ENCODE measurements at places on chromosomes 3 and 15.

DNA sequence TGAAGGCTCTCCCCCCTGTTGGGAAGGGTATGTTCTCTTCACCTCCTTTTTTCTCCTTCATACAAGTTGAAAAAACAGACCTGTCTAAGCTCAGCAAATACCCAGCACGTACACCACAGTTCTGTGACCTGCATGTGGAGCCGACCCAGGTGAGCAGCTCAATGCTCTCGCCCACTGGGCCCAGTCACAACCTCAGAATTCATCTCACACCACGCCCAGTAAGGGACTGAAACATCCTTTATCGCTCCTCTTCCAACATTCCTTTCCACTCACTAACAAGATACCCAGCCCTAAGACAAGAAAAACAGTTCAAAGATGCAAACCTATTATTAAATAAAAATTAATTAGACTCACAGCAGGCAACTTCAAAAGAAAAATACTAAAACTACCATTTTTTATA lies 68.9 kb downstream of the FOXP1 start:
- no peak for DNase-seq

GRCh38 chr15:35755237-35755802 lies 209.4 kb upstream of the DPH6 start:
- no peak for DNase-seq

DNA sequence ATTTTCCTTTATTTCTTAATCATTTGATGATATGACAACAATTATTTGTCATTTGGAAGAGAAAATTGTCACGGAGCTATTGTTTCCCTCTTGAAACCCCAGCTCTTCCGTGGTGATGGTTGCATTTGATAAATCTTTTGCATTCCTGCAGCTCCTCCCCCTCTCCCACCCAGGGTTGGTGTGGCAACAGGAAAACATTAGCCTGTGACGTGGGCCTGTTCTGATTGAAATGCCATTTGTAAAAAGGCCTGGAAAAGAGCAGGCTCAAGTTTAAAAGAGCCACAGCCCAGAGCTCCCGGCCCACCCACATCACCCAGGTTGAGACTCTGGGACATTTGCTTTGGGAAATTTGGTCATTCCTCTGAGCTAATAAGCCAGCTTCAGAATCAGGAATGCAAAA lies 282.5 kb downstream of the RPLP1 start:
- no peak for DNase-seq

- DNase-seq, result no peak
Observed at GRCh38 chr3:5210926-5211325, 23.4 kb downstream of the EDEM1 start.

GRCh38 chr3:63809607-63810006 lies 9.5 kb upstream of the C3orf49 start:
- DNase-seq, result no peak

GRCh38 chr3:65806600-65806999 lies 232.1 kb downstream of the MAGI1 start:
- no peak for DNase-seq

DNA sequence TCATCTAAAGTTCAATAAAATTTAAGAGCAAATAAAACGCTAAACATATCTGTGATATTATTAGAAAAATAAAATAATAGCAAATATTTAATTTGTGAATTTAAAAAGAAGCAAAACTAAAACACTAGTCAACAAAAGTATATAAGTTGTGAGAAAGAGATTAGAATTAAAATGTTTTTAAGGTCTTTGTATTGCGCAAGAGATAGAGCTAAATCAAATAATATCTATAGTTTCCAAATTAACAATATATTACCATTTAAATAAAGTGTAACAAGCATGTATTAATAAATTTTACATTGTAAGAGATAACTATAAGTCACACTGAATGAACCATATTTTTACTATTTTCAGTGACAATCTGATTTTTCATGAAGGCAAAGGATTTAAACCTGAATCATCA lies 74.2 kb downstream of the PLSCR2 start:
- DNase-seq, result no peak

GRCh38 chr3:191393146-191393545 lies 62.8 kb upstream of the UTS2B start:
- no peak for DNase-seq

DNA sequence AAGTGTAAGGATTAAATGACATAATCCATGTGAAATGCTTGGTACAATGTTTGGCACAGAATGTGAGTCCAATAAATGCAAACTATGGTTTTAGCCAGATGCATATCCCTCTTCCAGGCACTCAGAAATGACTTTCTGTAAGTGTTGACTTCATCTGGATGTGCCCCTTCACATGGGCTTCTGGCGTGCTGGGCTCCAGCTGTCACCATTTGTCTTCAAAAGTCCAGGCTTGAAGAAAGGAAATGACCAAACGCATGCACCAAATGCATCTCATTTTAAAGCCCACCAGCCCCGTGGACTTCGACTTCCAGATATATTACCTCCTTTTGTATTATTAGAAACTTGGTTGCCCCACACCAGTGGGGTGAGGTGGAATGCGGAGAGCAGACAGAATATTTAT lies 23.7 kb downstream of the CRYGS start:
- DNase-seq, result no peak

DNA sequence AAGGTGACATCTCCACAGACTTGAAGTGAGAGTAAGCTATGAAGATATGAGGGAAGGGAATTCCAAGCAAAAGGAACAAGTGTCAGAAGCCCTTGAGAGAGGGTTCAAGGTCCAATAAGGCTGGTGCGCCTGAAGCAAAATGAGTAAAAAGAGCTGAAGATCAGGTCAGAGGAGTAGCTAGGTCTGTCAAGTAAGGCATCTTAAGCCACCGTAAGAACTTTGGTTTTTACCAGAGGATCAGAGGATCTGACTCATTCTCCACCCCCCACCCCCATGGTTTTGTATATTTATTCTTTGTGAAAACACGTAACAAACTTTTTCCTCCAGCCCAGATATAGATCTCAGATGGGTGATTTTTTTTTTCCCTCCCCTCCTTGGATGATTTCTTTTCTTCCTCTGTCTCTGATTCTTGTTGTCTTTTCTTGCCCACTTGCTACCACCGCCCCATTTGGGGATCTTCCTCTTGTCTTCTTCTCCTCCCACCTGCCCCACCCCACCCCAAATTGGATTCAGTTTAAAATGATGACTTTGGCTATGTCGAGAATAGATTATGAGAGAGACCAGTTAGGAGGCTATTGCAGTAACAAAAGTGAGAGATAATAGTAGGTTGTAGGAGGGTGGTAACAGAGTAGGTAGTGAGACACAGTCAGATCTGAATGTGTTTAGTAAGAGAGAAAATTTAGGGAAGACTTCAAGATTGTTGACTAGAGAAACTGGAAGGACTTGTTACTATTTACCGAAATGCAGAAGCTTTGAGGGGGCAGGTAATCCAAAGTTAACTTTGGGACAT lies 6.1 kb downstream of the TRMT10C start:
- DNase-seq, result peak; percentile 38

- no peak for DNase-seq
Observed at GRCh38 chr15:26038693-26039092, 175.6 kb upstream of the ATP10A start.

GRCh38 chr3:134535186-134535970 lies 49.5 kb downstream of the CEP63 start:
- DNase-seq, result no peak

DNA sequence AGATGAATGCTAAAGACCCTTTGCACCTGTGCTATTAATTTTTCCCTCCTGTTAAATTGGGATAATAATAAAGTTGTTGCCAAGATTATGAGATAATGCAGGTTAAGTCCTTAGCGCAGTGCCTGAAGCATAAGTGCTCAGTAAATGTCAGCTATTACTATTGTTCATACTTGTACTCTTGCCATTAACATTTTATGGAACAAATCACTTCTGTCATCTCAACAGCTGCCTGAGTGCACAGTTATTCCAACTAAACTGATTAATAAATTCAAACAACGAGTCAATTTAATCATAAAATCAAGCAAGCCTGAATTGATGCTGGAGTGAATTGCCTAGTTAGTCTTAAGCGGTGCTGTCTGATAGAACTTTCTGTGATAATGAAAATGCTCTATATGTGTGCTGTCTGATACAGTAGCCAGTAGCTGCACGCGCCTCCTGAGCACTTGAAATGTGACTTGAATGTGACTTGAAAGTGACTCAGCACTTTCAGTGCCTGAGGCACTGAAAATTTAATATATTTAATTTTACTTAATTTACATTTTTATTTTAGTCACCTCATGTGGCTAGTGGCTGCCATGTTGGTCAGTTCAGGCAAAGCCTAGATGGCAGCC lies 198.7 kb upstream of the PFN2 start:
- no peak for DNase-seq

DNA sequence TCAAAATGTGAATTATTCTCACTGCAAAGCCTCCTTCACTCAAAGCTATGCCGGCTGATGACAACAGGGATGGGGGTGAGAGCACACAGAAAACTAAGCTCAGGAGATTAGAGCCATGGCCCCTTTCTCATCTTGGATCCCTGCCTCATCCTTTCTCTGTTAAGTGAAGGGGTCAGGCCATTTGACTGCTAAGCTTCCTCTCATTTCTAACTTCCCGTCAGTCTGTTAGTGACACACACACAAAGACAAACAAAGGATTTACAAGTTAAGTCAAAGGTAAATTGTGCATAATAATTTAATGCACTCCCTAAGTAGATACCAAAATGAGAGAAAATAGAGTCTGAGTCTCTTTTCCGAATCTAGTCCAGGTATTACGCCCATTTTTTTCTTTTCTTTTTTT lies 1.2 kb downstream of the SS18L2 start:
- no peak for DNase-seq

DNA sequence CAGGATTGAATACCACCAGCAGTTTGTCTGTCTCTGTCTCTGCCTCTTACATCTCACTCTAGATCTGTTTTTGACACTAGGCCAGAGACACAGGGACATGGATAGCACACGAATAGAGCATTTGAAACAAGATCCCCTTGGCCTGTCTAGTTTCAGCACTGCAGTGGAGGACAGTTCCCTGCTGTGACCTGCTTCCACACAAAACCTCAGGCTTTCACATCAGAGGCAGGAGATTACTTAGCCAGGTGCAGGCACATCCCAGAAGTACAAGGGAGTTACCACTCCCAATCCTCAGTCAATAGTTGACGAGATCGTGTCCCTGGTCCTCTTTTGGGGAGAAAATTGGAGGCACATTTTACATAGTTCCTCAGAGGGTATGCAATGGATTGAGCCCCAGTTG lies 34.0 kb upstream of the CCK start:
- peak; percentile 12 for DNase-seq

DNA sequence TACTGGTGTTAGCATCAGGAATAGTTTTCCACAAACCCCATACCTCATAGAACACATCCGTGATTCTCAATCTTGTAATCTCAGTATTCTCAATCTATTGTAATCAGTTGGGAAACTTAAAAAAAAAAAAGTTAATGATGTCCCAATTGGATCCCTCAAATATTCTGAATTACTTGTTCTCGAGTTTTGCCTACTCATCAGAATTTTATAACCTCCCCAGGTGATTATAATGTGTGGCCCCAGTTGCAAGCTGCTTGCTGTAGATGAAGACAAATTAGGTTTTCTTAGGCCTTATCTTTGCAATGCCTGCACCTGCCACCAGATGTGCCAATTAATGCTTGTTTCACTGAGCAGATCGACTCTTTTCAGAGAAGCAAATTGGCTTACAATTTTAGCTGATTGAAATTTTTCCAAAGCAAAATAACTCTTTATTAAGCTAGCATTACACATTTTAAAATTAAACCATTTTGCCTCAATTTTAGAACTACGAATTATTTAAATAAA lies 19.0 kb upstream of the DIPK2A start:
- DNase-seq, result no peak

DNA sequence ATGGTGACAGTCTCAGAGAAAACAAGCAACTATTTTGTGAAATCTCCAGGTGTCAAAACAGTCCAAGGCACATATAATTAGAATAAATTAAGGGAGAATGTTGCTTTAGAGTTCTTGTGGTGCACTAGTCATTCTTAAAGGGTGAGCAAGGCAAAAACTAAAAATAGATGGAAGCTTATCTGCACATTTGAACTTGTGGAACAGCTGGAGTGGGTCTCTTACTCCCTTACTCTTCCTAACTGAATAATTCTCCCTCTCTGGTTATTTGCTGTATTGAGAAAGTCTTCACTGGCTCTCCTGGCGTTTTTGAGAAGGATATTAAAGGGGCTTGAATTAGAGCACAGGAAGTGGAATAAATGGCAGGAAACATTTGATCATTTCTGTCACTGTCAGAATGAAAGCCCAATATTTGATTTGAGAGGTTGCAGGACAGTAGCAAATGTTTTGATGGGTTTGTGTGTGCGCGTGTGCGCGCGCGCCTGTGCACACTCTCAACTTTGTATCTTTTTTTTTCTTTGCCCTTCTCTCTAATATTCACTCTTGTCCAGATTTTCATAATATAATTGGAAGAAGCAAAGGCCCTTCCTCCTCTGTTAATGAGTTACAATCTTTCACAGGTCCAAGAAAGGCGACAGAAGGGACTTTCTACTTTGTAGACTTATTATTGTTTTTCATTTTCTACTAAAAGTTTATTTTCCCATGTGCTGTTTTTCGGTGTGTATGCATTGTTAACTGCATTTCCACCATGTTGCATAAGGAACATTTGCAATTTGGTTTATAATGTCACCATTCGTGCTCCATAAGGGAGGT lies 40.9 kb downstream of the AKAP13 start:
- DNase-seq, result no peak

- DNase-seq, result no peak
Observed at GRCh38 chr3:151283907-151284461, 5.6 kb upstream of the P2RY14 start.

GRCh38 chr3:124985349-124985748 lies 50.8 kb upstream of the MUC13 start:
- DNase-seq, result no peak

GRCh38 chr3:177807150-177807875 lies 610.0 kb upstream of the TBL1XR1 start:
- no peak for DNase-seq

- peak; percentile 17 for DNase-seq
Observed at GRCh38 chr3:52481819-52482521, 13.2 kb upstream of the STAB1 start.

GRCh38 chr15:74449643-74450205 lies 11.2 kb downstream of the UBL7 start:
- no peak for DNase-seq

DNA sequence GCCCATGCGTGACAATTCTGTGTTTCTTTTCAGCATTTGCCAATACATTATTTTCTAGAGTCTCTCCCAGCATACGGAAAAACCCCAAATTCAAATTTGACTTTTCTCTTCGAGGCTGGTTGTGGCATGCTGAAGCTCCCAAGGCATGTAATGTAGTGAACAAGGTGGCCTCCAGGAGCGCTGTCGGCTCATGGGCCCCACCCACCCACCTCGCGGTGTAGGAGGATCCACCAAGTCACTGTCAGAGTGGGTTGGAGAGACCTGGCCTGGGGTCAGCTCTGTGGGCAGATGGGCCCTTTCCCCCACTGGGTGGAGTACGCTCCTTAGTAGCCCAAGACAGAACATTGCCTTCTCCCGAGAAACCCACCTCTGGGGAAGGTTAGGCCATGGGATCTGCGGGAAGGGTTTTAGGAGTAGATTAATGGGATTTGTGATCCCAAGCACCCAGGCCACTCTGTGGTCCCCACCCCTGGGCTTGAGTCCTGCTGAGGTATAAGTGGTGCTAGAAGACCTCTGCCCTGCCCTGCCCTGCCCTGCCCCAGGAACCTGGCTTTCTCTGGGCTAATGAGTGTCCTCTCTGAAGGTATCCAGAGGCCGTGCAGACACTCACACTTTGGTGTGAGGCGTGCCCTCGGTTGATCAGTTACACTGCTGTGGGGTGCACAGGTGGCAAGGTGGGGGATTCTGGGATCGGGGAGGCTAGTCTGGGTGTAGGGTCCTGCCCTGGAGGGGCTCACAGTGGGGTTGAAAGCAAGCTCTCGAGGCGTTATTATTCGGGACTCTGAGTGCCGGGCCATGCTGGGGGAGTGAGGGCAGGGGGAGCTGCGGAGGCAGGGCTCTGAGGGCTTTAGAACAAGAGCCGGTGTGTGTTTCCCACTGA lies 97.9 kb downstream of the APBA2 start:
- DNase-seq, result no peak

Data from stimulated activated CD4-positive, alpha-beta T cell treated with anti-CD3 and anti-CD28 coated beads, TNF-alpha, amount 100 ng/mL, for 24 hours (primary cell).